Naive thymus-derived CD4-positive, alpha-beta T cell (primary cell): ENCODE measurements at places on chromosomes 3 and 15. TPM values are rescaled to one million over a fixed set of nuclear protein-coding genes. Genes with fewer than 3 reads are reported as not detected.

The GOLGA6L9 gene
- 2.7 TPM for total RNA-seq

The GCSAM gene
- total RNA-seq = 28.5 TPM

The ASB14 gene
- total RNA-seq = not detected

The ARHGAP11A gene
- 98.1 and 101 TPM in 2 replicates for total RNA-seq
